ENCODE measurements at places on chromosomes 12 and 14.
A peak's percentile ranks its signal among the peaks of the same experiment; 100 is the strongest.

- no peak for DNase-seq
These were observed 170.6 kb downstream of the OTOGL start for GRCh38 chr12:80269803-80270552.

DNA sequence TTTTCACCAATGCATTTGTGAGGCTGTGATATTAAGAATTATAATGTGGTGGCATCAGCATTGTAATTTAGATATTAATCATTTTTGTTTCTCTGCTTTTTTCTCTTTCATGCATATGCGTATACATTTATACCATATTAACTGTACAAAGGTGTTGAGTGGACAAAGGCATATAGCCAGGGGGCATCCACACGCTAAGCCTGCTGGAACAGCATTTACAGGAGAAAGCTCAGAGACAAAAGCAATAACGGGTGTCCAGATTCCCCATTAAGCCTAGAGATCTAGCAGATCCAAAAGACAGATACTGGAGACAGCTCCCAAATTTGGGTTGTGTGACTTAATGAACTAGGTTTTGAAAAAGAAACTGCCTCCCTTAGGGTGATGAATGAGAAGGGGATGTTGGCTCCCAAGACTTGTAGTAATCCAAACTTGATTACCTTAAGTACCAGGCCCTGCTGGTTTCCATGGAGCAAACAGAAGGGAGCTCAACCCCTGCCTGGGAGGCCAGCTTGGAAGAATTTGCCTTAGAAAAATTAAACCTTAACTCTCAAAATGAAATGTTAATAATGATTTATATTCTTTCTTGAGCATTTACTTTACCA lies 181.9 kb downstream of the SLC6A15 start:
- DNase-seq: peak; percentile 7

DNA sequence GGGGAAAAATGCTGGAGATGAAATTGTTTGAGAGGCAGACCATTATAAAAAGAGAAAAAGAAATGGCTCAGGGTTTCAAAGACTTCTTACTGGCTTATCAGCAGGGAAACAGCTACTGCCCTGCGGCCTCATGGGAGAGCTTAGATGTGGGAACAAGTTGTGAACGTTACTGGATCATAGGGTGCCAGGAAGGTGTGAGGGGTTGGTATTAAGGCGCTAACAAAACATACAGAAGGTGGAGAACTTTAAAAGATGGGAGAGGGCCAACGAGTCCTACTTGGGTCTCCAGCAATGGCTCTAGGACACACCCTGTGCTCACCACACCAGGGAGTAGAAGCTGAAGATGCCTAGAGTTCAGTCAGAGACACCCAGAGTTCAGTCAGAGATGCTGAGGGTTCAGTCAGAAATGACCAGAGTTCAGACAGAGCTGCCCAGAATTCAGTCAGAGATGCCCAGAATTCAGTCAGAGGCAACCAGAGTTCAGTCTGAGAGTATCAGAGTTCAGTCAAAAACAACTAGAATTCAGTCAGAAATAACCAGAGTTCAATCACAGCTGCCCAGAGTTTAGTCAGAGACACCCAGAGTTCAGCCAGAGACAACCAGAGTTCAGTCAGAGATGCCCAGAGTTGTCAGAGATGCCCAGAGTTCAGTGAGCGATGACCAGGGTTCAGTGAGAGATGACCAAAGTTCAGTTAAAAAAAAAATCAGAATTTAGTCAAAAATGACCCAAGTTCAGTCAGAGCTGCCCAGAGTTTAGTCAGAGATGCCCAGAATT lies 1103.6 kb downstream of the BCL11B start:
- DNase-seq: no peak

DNA sequence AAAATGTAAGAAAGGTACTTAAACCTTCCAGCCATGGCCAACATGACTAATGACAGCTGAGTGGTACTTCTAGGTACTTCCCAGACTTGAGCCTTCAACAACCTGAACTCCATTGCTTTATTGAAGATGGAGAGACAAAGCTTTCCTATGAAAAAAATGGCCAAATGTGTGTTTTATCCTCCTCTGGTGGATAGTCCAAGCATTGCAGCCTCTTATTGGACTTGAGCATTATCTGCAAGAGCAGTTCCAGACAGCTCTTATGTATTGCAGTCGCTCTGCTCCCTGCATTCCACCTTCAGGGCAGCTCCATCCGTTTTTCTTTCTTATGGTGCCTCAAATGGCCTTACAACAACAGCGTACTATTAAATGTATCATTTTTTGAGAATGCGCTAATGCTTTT lies 588.2 kb downstream of the NRXN3 start:
- DNase-seq: peak; percentile 69

GRCh38 chr14:39467889-39468524 lies 35.8 kb upstream of the FBXO33 start:
- DNase-seq: peak; percentile 46

DNA sequence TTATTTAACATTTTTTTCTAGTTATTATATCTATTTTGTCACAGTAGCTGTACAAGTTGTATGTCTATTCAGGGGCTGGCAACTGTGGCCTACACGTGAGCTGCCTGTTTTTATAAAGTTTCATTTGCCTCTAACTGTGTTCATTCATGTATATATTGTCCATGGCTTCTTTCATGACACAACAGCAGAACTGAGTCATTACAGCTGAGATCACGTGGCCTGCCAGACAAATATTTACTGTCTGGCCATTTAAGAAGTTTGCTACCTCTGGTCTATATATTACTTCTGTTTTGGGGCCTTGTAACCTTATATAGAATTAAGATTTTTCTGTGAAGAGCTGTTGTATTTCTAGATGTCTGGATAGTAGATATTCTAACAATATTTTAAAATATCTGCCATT lies 37.9 kb downstream of the KIAA0586 start:
- DNase-seq: no peak

DNA sequence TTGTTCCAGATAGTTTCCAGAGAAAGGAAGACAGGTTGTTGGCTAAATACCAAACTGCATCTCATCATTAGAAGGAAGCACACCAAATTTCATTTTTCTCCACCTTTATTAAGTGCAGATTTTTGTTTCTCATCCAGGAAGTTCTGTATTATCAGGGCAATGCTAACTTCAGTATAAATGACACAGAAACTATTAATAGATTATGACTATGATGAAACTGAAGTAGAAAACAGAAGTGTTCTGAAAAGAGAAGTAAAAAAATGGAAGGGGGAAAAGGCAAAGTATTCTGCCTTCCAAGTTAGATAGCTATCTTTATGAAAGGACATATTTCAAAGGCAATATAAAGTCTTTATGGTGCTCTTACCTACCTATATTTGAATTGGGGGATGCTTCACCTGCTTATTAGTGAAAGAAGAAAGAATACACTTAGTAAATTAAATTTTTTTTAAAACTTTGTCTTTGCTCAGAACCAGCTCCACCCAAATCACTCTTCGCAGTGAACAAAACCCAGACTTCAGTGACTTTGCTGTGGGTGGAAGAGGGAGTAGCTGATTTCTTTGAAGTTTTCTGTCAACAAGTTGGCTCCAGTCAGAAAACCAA lies 223.9 kb downstream of the PTPRO start:
- no peak for DNase-seq

DNA sequence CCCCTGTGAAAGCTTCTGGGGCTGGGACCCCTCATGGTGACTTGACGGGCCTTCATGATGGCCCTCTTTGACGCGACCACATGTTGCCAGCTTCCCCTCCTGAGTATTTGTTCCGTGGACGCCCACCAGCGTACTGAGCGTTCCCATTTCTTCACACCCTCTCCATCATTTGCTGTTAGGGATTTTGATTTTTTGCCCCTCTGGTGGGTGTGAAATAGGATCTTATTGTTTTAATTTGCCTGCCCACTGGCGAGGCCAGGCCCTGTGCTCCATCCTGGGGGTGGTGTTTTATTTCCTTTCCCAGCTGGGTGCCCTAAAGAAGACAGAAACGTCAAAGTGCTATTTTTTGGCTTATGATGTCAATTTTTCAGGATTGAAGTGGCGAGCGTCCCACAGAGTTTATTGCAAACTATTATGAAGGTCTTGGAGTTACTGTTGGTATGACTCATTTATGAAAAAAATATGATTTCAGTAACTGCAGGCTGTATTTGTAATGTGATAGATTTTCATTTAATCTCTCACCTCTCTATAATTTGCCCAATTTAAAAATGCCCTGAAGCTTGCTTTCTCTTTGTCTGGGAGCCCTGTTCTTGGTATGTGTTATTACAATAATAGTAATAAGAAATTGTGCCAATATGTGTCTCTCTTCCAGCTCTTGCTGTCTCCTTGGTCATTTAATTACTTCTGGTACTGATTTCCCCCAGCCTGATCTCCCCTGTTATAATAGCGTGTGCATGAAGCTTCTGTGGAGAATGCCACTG lies 99.6 kb downstream of the SLC25A47 start:
- no peak for DNase-seq

DNA sequence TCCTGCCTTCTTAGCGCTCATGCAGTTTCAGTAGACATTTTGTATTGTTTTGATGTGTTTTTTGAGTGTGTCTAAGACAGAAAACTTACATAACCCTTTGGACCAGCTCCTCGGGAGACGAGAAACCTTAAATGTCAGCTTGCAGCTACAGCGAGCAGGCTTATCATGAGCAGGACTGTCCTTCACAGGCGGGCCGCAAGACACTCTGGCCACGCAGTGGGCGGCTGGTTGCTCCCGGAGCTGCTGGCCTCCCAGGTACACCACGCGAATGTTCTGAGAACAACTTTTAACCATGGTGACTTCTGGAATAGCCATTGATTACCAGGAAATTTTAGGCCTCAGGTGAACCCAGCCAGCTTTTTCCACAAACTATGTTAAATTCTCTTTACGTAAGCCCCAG lies 164.1 kb upstream of the DIO3 start:
- DNase-seq: no peak

GRCh38 chr12:12749433-12749832 lies 32.3 kb downstream of the CDKN1B start:
- DNase-seq: no peak

DNA sequence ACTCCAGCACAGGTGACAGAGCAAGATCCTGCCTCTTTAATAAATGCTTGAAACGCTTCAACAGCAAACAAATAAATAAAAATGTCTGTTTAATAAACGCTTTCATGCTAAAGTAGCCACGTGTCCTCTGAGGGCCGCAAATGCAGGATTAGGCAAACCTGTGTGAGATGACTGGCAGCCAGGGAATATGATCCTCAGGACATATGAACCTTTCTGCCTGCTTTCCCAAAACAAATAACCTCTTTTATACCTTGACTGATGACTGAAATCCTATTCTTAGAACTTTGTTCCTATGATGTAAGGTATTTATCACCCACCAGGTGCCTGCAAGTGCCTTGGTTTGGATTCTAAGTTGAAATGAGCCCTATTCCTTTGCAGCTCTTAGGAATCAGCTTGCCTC lies 14.5 kb upstream of the FLVCR2 start:
- no peak for DNase-seq

DNA sequence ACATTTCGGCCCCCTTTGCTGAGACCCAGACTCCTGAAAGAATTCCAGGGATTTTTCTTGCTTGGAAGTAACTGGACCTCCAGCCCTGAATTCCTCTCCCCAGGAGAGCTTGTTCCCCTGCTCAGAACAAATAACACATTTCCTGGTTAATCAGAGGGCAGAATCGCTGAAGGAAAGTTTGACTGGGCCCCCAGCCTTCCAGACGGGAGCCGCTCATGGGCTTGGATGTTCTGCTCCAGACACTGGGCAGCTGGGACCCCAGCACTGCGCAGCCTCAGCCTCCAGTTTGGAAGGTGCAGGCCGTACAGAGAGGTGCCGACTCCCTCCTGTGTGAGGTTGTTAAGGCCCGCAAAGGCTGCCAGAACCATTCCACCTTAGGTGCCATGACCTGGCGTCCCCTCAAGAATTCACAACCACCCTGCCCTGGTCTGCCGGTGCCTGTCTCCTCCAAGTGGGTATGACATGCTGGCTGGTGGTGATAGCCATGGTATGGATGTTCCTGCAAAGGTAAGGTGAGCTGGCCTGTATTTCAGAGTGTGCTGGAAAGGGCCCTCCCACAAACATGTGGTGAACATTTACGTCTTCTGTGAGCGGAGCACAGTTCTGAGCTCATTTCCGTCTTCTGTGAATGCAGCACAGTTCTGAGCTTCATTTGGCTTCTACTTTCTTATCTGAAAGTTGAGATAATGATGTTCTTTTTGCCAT lies 5.1 kb upstream of the LTBP2 start:
- DNase-seq: no peak

GRCh38 chr14:98903371-98903770 lies 368.6 kb downstream of the BCL11B start:
- no peak for DNase-seq

DNA sequence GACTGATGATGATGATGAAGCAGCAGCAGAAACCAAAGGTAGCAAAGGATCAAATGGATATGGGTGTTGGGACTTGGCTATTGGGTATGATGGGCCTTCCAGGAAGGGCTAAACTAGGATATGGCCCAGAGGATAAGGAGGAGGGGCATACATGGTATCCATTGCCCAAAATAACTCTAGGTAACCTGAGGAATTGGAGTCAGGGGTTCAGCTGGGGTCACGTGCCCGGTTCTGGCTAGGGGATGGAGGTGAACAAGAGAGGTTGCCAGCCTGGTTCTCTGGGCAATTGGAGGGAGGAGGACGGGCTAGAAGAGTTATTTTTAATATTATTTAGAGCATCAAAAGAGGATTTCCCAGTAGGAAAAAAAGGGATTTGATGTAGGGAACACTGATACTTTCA lies 2.7 kb upstream of the ANKRD52 start:
- no peak for DNase-seq

DNA sequence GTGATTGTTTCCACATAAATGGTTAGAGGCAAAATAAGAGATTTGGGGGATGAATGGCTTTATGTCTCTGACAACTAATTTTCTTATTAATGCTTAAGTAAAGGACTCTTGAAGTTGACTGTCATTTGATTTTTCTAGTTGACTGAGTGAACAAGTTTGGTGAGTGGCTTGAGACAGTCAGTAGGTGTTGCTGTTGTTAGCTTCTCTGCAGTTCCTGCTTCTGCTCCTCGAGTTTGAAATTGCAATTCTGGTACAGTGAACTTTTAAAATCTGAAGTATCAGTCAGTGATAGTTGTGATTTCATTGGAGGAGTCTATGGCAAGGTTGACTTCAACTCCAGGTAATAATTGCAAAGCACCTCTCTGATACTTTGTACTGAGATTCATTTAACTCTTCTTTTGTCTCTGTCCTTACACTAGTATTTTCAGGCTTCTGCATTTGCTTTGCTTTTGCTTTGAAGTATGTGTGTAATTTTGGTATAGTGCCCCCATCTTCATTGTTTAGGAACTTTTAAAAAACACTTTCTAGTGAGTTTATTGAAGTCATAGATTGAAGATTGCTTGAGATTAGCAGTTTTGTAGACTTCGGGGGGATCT lies 415.5 kb downstream of the PCNX1 start:
- DNase-seq: no peak
